T-helper 17 cell (primary cell): ENCODE measurements at places on chromosomes 3 and 15.

GRCh38 chr15:75920079-75920478, 16.4 kb downstream of the FBXO22 start:
- DNase-seq: no peak

DNA sequence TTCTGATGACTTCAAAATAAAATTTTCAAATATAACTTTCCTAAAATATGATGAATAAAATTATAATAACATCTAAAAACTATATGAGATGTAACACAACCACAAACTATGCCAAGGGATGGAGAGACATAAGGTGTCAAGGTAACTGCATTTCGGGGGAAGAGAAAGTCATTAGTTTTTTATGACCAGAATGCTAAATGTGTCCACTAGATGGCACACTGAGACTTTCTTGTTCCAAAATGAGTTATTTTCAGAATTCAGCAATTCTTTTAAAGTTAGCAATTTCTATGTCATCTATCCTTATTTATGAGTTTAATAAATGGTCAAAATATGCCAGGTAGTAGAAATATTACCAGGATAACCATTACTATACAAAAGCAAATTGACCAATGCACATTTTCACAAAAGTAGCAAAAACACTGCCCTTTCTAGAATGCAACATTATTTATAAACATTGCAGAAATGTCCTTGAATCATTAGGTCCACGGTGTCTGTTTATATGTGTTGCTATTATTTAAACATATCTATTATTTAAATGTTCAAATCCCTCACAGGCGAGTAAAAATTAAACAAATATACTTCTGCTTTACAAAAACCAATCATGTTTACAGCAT, 374.2 kb downstream of the PLCL2 start:
- DNase-seq: no peak

DNA sequence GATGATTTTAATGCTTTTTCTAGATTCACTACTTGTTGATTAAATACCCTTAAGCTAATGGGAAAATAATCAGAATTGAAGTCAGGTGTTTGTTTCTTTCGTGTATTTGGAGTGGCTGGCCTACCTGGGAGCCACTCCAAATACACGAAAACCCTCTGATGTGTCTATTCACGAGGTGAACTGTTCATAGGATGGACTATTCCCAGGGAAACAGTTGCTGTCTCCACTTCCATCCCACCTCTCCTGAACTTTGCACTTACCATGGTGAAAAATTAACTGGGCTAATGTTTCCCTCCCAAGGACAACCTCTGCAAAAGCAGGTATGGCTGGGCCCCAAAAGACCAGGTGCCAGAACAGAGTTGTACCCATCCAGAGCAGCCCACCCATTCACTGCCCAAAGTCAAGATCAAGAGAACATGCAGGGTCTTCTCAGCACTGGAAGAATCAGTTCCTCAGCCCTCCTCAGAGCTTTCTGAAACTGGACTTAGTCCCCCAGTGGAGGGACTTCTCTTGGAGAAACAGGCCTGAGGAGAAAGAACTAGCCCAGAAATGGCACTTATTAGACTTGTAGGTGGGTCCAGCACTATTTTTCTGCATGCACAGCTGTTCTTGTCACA, 2.9 kb upstream of the SMAD3 start:
- DNase-seq: no peak

DNA sequence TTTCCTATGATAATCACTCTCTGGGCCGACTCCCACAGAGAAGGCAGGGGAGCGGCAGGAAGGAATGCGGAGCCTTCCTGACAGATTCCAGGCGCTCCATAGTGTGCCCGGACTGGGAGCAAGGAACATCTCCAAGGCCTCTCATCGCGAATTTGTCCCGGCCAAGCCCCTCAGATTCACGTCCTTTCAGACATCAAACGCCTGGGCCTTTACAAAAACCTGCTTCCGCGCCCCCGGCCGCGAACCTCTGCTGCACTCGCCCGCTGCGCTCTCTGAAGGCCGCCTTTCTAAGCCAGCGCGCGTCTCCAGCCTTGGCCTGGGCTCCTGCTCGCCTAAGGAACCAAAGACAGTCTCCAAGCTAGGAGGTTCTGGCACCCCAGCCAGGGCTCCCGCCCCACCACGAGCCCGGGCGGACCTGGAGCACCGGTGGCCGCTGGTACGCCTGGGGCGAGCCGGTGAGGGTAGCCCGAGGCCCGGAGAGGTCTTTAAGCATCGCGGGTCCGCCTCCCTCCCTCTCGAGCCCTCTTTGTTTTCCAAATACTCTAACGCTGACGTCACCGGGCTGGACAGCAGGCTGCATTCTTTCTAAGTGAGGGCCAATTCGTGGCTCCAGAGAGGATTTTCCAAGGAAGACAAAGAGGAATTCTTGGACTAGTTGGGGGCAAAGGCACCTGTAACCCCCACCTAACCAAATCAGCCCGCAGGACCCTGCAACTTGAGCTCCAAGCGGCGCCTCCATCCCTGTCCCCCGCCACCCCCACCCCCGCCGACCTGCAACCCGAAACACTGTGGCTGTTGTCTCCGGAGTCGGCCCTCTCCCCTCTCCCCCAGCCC, 759 bp downstream of the AMOTL2 start:
- DNase-seq: no peak

DNA sequence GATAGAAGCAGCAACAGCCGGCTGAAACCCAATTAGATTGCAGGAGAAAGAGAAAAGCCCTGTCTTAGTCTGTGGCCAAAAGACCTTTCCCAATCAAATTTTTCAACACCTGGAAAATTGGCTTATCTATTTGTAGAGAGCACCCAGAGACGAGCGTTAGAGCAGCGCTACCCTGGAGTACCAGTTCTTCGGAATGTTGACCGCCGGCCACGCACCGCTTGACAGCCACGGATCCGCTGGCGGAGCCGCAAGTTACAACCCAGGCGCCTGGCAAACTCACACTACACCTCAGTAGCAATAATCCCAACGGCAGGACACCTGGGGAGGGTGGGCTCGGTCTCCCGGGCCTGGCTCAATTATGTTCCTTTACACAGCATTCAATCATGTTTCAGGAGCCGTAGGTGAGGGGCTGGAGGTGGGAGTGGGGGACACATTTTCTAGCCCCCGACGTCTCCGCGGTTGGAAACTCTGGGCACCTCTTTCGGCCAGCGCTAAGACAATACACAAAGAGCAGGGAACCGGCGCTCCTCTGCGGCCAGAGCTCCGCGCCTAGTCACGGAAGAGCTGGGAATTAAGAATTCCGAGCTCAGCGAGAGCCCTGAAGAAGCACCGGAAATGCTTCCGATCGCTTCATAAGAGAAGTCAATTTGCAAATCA, 1.2 kb downstream of the MB21D2 start:
- DNase-seq: no peak

- no peak for DNase-seq
Measured at GRCh38 chr3:62041681-62042080, 331.7 kb downstream of the FEZF2 start.
